Stimulated activated CD4-positive, alpha-beta T cell treated with anti-CD3 and anti-CD28 coated beads, TNF-alpha, amount 100 ng/mL, for 1 hour (primary cell): ENCODE measurements at places on chromosomes 13 and 19.

GRCh38 chr19:42345191-42345812, 19.9 kb downstream of the MEGF8 start:
- DNase-seq: no peak

DNA sequence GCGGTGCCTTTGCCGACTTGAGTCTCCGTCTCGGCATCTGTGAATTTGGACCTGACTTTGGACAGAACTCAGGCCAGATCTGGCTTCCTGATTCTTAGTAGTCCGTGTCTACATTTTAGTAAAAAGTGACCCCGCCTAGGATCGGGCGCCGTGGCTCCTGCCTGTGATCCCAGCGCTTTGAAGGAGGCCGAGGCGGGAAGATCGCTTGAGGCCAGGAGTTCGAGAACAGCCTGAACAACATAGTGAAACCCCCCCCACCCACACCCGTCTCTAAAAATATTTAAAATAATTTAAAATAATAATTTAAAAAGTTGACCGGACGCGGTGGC, 849 bp upstream of the TCF3 start:
- DNase-seq: no peak

GRCh38 chr19:33410915-33411401, 37.4 kb downstream of the CEBPG start:
- no peak for DNase-seq

GRCh38 chr13:53513226-53513625, 484.6 kb downstream of the OLFM4 start:
- no peak for DNase-seq

DNA sequence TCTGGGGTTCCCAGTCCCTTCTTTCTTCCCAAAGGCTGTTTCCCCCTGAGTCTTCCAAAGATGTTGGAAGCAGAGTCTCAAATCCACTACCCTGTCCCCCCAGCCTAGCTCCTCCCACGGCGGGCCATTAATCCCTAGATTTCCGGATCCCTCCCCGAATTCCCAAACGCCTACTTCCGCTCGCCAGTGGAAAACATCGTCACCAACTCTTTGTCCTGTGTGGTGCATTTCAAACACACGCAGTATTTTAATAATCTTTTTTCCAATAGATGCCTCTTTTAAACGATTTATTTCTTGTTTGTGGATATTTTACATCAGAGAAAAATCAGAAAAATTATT, 610 bp downstream of the ZNF791 start:
- no peak for DNase-seq

- DNase-seq: no peak
Measured at GRCh38 chr13:107018285-107018684, 450.3 kb upstream of the ARGLU1 start.

DNA sequence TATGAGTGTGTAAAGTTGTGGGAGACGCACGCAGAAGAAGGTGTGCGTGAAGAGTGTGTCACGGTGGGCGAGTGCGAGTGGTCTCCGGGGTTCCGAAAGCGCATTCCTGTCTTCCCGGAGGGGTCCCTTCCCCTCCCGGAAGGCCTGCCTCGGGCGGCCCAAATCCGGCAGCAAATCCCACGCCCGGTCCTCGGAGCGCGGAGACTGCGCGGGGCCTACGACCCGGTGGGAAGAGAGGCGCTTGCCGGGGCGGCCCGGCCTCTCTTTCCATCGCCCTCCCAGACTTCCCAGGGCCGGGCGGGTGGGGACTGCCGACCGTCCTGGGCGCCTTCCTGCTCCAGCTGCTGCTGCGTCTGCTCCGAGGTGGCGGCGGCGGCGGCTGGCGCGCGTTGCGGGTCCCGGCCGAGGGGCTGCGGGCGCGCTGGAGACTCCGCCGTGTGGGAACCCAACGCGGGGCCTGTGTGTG, 2.1 kb downstream of the ZIC5 start:
- DNase-seq: no peak

GRCh38 chr13:75782985-75783384, 146.9 kb downstream of the LMO7 start:
- no peak for DNase-seq

DNA sequence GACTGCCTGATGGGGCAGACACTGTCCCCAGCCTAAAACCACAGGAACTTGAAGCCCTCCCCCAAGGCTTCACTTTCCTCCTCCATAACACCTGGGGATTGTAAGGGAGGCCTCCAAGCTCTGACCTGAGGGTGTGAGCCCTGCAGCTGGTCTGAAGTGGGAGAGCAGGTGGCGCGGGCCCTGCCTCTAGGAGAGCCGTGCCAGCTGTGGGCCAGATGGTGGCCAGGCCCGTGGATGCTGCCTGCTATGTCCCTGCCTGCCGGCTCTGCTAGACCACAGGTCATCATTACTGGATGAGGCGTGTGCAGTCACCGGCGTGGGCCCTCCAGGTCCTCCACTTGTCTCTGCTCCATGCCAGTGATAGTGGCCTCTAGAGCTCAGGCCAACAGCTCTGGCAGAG, 3.5 kb upstream of the KLHL26 start:
- no peak for DNase-seq

- DNase-seq: no peak
Measured at GRCh38 chr13:78610381-78610883, 7.1 kb upstream of the POU4F1 start.

GRCh38 chr13:42215578-42216421, 56.2 kb upstream of the AKAP11 start:
- no peak for DNase-seq

- DNase-seq: no peak
Measured at GRCh38 chr19:17213334-17213733, 1.8 kb upstream of the USE1 start.

GRCh38 chr19:47172666-47173455, 42.2 kb downstream of the SAE1 start:
- DNase-seq: no peak
